ENCODE measurements at places on chromosomes 12 and 14.
A peak's percentile ranks its signal among the peaks of the same experiment; 100 is the strongest.

- no peak for DNase-seq
Measured at GRCh38 chr12:26056335-26056734, 68.5 kb downstream of the BHLHE41 start.

DNA sequence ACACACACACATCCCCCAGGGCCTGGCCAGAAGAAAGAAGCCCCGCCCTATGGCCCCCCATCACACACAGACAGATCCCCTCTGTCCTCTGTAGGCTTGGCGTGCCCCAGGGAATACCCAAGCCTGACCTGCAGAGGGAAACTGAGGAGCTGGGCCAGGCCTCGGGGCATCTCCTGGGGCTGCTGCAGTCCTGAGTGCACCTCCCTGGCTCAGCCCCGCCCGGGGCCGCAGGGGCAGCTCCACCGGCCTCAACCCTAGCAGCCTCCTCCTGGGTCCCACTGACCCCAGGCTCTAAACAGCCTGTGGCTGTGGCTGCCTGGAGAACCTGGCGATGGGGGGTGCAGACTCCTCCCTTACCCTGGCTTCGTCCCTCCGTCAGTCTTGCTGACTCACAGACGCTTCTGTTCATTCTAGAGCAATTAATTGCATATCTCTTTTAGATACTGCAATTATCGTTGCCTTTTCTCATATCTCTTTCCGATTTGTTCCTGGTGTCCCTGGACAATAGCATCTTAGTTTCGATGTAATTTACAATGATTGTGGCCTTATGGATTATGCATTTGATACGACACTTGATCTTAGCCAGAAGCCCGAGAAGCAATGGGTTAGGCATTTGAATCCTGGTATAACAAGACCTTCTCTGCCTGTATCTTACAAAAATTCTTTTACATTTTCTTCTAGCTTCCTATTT is 45.8 kb upstream of the EIF5 start:
- DNase-seq = no peak

GRCh38 chr12:93127107-93127560 is 198.0 kb upstream of the EEA1 start:
- DNase-seq = no peak

GRCh38 chr14:99596071-99596627 is 7.9 kb downstream of the CCDC85C start:
- DNase-seq = no peak

GRCh38 chr12:43816168-43816567 is 10.1 kb upstream of the TWF1 start:
- no peak for DNase-seq

- peak; percentile 31 for DNase-seq
Measured at GRCh38 chr12:52050116-52050757, 1.0 kb upstream of the NR4A1 start.

DNA sequence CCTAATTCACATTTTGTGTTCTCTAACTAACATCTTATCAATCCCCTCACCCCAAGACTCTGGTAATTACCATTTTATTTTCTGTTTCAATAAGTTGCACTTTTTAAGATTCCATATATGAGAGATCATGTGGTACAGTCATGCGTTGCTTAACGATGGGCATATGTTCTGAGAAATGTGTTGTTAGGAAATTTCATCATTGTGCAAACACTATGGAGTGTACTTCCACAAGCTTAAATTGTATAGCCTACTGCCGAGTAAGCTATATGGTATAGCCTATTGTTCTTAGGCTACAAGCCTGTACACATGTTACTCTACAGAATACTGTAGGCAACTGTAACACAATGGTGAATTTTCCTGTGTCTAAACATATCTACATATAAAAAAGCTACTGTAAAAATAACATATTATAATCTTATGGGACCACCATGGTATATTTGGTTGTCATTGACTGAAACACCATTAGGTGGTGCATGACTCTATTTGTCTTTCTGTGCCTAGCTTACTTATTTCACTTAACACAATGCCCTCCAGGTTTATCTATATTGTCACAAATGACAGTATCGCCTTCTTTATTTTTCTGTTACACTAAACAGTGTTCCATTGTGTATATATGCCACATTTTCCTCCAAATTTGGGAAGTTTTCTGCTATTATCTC is 473.4 kb upstream of the LMO3 start:
- DNase-seq = no peak

DNA sequence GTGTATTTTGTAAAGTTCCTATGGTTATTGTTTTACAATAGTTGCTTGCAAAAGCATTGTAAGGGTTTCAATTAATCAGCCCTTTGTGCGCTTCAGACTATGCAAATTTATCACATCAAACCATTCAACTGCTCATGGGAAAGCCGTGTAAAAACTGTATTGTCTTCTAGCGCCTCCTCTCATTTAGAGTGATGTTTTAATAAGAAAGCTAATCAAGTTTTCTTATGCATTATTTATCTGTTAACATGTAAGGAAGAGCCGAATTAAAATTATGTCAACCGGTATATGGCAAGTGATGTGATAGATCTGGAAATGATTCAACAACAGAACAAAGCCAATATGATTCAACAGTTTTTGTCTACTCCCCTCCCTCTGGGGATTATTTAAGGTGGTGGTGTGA is 92.5 kb upstream of the RFX4 start:
- no peak for DNase-seq

- no peak for DNase-seq
Measured at GRCh38 chr14:41062826-41063225, 543.9 kb upstream of the LRFN5 start.

GRCh38 chr12:80556566-80556965 is 112.5 kb downstream of the PTPRQ start:
- no peak for DNase-seq

DNA sequence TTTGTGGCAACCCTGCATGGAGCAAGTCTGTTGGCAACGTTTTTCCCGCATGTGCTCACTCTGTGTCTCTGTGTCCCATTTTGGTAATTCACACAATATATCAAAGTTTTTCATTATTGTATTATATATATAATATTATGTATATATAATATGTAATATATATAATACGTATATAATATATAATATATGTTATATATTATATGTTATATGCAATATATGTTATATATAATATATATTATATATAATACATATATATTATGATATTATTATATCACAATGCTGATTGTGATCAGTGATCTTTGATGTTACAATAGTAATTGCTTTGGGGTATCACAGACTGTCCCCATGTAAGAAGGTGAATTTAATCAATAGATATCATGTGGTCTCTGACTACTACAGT is 84.8 kb downstream of the BICD1 start:
- no peak for DNase-seq

DNA sequence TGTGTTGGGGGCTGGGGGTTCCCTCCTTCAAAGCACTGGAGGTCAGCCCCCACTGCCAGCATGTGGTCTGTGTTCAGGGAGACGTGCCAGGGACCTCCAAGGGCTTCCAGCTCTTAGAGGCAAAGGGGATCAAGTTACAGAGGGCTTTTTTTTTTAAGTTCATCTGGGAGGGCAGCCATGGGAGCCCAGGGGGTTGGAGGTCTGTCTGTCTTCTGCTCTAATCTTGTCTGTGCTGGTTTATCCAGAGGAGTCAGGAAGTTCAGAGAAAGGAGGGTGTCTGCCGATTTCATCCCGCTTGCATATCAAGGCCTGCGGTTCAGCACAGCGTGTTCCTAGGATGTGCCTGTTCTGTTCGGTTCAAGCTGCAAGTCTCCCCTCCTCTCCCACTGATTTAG is 72.2 kb downstream of the TMEM132C start:
- DNase-seq = no peak

DNA sequence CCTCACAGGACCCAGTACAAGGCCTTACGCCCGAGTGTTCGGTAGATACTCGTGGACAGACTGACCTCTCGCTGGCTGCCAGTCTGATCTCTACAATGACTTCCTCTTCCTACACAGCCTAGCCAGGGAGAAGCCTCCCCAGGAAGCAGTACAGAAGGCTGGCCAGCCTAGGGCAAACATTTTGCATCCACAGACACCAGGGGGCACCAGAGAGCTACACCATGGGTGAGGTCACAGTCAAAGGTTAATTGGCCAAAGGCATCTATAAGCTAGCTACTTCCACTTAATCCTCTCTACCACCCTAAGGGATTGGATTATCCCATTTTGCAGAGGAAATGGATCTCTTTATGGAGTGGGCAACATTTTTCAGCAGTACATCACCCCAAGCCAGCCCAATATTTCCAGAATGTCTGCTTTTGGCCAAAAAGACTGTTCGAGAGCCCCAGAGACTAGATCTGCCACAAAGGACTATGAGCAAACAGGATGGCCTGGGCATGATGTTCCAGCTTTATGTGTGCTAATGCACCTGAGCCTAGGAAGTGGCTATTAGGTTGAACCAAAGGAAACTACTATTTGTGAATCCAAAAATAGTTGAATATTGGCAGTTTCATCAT is 14.6 kb upstream of the PNMA1 start:
- peak; percentile 88 for DNase-seq

DNA sequence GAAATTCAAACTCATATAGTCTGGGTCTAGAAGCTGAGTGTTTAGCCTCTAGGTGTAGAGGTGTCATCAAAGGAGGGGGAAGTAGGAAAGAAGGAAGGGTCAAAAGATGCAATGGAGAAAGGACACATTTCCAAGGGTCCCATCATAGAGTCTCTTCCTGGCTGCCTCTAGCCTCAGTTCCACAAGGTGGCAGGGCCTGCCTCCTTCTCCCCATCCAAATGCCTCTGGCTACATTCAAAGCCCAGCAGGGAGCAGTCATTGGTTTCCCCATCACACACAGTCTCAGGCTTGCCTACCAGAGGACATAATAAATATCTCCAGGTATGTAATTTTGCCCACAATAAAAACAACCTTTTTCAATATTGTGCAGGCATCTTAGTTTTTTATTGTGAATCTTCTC is 2.1 kb upstream of the CCT2 start:
- DNase-seq = no peak

DNA sequence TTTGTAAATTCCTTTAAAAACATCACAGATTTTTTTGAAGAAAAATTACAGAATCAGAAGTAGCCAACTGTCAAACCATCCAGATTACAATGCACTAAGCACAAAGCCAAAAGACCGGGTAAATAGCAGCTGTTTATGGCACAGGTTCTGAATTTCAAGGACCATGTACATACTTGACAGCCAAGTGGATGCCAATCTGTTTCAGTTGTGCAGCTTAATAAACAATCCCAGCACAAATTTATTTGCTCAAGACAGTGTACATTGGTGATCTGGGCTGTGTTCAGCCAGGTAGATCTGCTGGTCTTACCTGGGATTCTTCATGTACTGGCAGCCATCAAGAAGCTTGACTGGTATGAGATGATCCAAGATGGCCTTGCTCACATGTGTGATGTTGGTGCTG is 229.8 kb upstream of the FLRT2 start:
- DNase-seq = no peak

DNA sequence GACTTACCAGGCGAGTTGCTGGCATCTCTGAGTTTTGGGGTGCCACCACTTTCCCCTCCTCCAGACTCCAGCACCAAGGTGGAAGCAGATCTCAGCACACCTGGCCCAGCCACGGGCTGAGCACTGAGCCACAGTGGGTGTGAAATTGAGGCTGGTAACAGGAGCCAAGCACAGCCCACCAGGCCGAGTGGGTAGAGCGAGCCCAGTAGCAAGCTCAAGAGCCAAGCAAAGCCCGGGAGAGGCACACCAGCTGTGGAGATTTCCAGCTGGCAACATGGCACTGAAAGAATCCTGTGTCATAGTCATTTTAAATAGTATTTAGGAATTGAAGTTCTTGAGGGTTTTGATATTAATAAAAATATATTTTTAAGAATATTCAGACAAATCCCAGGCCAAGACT is 596.2 kb upstream of the TMEM132C start:
- DNase-seq = no peak

DNA sequence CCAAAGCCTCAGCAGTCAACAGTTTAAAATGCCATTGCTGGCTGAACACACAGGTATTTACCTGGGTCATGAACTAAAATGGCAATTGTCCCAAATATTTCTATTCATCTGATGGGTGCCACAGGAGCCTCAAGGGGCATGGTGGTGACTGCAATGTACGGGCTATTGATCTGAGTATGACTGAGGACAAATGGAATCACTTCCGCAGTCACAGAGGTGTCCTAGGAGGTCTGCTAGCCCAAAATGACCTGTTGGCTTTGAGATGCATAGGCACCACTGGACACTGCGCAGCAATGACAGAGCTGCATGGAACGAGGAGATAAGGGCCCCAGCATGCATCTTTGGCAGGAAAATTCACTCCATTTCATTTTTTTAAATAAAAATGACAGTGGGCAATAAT is 474.1 kb upstream of the SOX5 start:
- DNase-seq = no peak

- no peak for DNase-seq
Measured at GRCh38 chr12:56903374-56903773, 30.8 kb downstream of the SDR9C7 start.

GRCh38 chr12:3418609-3419390 is 72.2 kb upstream of the PRMT8 start:
- no peak for DNase-seq

DNA sequence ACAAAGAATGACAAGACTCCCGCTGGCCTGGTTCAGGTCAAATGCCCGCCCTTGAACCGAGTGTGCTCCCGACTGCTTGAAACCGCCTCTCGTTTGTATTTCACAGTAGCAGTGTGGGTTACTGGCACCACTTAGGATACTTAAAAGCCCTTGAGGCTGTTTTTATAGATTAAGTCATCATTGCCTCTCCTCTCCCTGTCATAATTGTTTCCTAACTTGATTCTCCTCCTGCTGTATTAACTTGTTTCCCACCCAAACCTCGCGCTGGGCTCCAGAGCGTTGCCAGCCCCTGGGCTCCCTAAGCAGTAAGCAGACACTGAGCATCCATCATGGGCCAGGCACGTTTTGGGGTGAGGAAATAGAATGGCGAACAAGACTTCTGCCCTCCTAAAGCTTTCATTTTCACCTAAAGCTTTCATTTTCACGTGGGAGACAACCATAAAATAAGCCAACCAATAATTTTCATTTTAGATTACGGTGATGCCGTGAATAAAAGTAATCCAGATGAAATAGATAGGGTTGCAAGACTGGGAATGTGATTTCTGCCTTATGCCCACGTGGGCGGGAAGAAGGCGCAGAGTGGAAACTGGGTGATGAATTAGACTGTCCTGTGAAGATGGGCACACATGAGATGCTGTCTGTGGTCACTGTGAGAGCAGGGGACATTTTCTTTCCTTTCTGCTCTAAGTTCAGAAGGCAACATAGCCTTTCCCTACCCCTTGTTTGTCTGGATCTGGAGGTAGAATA is 97.5 kb downstream of the PPP2R5C start:
- no peak for DNase-seq

GRCh38 chr12:106269150-106269771 is 21.4 kb upstream of the CKAP4 start:
- DNase-seq = no peak

DNA sequence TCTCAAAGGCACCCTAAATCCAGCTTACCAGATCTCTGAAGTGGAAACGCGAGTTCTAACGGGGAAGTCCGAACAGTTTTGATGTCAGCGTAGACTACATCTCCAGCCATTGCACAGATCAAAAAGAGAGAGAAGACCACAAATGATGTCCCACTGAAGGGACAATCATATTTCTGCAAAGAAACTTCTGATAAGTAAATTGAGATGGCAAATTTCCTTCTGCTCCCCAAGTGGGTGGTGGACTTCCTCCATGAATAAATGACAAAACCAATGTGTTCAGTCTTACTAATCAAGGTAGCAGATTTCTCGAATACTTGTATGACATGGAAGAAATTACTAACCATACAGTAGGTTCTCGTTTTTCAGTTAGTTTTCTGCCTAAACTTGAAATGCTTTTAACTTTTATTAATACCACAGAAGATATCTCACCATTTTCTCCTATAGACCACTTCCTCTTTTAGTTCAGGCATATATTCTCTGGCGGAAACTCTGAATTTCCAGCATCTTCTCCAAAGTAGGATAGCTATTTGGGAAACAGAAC is at the start of gene CLECL1:
Gene CLECL1, minus strand, starts transcription at position 177 of the 541 bp plus-strand sequence.
- no peak for DNase-seq

- DNase-seq = peak; percentile 49
Measured at GRCh38 chr14:103748534-103748857, 32.9 kb downstream of the ZFYVE21 start.

Measured in CD4-positive, alpha-beta T cell treated with Interleukin-15 for 4 hours (primary cell).